ENCODE measurements at places on chromosomes 11 and 22.

- DNase-seq, result no peak
Measured at GRCh38 chr22:25777870-25778269, 35.9 kb downstream of the MYO18B start.

DNA sequence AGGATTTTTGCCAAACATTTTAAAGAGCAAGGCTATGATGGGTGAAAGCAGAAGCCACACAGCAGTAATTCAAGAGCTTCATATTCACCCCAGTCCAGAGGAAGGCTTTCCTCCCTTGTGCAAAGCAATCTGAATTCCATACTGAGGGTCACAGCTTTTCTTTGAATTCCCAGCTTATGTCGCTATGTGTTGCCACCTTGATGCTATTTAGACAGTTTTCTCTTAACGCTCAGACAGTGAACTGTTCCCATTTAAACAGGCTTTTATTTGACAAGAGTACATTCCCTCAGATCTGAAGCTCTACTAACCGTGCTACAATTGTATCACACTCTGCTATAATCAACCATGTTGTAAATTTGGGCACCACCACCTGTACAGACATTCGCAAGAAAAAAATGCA lies 279.7 kb downstream of the CADM1 start:
- DNase-seq, result no peak

- DNase-seq, result no peak
Measured at GRCh38 chr11:116544721-116545120, 228.1 kb downstream of the BUD13 start.

DNA sequence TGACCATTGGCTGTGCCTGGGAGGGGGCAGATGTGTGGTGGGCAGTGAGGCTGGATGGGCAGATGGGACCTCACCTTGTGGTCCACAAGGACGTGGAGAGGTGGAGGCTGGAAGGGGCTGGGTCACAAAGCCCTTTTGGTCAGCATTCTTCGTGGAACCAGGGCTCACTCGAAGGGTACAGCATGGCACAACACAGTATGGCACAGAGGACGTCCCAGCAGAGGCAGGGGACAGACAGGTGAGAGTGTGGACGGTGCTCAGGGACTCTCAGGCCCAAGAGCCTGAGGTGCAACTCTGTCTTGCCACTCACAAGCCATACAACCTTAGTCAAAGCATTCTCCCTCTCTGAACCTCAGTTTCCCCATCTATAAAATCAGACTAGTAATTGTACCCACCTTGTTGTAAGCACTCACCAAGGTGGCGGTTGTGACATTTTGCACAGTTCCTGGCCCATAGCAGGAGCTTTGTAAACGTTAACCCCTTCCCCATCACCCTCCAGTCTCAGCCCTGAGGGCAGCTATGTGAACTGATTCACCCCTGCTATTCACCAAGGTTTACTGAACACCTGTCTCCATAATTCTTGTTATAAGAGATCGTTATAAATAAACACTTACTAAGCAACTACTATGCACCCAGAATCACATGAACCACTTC lies 11.6 kb upstream of the TSKU start:
- no peak for DNase-seq

DNA sequence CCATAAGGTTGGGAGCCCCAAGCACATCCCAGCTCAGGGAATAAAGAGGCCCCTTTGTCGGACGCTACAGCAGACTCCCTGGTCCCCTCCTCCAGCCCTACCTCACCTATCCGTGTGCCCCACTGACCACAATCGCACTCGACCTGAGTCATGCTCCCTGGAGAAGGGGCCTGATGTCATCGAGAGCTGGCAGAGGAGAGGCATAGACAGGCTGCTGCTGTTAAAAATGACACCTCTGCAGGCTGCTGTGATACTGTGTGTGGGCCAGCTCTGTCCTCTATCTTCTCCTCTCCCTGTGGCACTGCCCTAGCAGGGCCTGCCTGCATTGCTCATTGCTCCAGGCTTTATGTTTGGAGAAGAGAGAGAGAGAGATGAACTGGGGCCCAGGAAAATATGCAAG lies 123.4 kb upstream of the SYT13 start:
- no peak for DNase-seq

DNA sequence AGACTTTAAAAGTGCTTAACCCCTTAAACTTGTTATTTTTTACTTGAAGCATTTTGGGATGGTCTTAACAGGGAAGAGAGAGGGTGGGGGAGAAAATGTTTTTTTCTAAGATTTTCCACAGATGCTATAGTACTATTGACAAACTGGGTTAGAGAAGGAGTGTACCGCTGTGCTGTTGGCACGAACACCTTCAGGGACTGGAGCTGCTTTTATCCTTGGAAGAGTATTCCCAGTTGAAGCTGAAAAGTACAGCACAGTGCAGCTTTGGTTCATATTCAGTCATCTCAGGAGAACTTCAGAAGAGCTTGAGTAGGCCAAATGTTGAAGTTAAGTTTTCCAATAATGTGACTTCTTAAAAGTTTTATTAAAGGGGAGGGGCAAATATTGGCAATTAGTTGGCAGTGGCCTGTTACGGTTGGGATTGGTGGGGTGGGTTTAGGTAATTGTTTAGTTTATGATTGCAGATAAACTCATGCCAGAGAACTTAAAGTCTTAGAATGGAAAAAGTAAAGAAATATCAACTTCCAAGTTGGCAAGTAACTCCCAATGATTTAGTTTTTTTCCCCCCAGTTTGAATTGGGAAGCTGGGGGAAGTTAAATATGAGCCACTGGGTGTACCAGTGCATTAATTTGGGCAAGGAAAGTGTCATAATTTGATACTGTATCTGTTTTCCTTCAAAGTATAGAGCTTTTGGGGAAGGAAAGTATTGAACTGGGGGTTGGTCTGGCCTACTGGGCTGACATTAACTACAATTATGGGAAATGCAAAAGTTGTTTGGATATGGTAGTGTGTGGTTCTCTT lies 2.8 kb downstream of the MALAT1 start:
- DNase-seq, result no peak

- DNase-seq, result no peak
Measured at GRCh38 chr11:23932485-23932898, 564.4 kb upstream of the LUZP2 start.

DNA sequence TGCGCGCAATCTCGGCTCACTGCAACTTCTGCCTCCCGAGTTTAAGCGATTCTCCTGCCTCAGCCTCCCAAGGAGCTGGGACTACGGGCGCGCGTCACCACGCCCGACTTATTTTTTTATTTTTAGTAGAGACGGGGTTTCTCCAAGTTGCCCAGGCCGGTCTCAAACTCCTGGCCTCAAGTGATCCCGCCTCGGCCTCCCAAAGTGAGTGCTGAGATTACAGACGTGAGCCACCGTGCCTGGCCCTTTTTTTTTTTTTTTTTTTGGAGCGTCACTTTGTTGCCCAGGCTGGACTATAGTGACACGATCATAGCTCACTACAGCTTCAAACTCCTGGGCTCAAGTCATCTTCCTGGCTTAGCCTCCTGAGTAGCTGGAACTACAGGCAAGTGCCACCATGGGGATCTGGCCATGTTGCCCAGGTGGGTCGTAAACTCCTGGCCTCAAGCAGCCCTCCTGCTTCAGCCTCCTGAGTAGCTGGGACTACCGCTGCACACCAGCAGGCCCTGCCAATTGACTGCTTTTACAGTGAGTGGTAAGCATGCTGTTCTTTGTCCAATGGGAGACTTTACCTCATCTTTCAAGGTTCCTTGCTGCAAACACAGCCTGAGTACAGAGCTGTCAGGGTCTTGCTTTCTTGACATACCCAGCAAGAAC lies 600 bp upstream of the CENPM start:
- DNase-seq, result no peak

GRCh38 chr22:30861688-30862552 lies 106.7 kb downstream of the MORC2 start:
- DNase-seq, result no peak
